ENCODE measurements at places on chromosomes 1 and 21.
A peak's percentile ranks its signal among the peaks of the same experiment; 100 is the strongest.

- peak; percentile 41 for DNase-seq
Observed at GRCh38 chr21:46226920-46227599, 1.5 kb downstream of the LSS start.

DNA sequence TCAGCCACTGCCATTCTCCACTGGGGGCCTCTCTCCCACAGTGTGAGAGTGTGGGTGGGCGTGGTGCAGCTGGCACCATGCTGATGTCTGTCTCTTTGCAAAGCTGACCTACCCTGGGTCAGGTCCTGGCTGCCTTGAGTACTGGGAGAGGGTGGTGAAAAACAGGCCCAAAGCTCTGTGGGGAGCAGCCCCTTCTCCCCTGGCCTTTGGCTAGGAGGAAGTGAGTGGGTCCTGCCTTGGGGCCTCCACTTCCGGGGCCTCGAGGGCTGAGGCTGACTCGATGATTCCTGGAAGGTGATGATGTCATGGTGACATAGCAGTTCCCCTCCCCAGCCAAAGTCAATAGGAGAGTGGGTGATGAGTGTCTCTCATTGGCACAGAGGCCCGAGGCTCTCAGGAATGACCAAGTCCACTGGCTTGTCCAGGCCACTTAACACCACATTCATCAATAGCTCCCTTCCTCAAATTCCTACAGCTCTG is 53.0 kb downstream of the IER5 start:
- no peak for DNase-seq

DNA sequence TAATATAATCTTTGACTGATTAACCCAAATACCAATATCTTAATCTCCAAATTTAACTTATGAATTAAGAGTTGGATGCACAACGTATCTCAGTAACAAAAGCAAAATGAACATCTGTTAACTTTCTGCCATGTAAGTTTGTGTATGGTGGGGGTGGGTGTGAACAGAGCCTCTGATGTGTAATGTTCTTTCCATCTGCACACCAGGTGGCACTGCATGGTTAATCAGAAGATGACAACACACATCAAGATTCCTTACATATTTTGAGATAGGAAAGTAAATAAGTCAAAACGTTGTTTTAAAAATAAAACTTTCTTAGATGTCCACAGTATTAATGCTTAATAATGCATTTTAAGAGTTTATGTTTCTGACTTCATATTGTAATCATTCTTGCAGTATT is 251.9 kb downstream of the DPYD start:
- peak; percentile 41 for DNase-seq

DNA sequence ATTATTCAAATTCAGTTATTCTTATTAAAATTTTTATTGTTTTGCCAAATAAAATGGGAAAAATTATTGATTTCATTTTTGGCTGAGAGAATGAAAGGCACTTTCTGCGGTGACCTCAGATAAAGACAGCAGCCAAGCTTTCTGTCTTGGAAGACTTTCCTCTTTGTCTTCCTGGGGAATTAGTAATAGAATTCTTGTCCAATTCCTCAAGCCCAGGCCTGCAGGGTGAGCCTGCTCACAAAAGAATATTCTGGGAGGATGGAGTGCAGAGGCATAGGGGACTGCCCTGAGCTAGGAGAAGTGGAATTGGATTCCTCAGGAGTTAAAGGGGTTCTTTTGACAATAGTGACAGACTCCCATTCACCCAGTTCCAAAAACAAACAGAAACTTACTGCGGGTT is 614.5 kb upstream of the ADGRL2 start:
- no peak for DNase-seq

DNA sequence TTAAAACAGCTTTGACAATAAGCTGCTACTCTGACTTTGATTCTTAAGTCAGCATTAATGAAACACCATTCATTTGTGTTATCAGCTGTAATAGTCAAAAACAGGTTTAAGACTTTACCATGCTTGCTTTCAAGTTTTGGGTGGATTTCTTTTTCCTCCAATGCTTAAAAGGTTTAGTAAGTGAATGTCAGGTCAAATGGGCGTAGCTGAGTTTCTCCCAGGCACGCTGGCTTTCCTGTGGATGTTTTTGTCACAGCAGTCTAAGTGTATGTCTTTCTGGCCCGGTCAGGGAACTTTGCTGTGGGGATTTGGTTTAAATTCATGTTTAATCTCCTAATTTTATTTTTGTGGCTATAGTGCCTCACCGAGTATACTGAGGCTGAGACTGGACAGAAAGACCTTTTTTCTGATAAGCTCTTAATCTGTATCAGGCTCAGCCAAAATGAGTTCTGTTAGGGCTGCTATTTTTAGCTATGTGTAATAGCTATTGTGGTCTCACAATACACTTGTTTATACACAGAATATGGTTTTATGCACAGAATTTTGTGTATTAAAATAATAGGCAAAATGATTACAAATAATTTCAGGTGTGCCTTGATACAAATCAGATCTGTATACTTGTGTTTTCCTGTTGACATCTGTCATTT is 292.8 kb downstream of the DISC1 start:
- DNase-seq = no peak

- DNase-seq = no peak
Observed at GRCh38 chr1:245999697-246000637, 507.1 kb downstream of the SMYD3 start.

GRCh38 chr1:156496211-156496761 is 4.3 kb downstream of the MEF2D start:
- DNase-seq = no peak

DNA sequence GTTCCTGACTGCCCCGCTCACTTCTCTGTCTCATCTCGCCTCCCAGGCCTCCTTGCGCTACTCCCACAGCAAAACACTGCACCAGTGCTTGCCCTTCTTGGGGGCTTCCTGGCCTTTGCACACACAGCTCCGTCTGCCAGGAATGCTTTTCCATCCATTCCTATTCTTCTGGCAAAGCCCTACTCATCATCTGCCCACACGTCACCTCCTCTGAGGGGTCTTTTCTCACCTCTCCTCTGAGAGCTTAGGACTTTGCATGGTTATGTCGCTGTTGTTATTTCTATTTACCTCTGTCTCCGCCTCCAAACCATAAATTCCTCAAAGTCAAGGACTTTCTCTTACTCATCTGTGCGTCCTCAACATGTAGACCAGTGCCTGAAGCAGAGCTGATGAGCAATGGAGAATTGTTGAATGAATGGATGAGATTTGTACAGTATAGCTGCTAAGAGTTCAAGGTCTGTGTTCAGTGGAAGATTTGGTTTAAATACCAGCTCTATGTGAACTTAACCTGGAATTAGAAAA is 26.4 kb upstream of the BTG2 start:
- no peak for DNase-seq

DNA sequence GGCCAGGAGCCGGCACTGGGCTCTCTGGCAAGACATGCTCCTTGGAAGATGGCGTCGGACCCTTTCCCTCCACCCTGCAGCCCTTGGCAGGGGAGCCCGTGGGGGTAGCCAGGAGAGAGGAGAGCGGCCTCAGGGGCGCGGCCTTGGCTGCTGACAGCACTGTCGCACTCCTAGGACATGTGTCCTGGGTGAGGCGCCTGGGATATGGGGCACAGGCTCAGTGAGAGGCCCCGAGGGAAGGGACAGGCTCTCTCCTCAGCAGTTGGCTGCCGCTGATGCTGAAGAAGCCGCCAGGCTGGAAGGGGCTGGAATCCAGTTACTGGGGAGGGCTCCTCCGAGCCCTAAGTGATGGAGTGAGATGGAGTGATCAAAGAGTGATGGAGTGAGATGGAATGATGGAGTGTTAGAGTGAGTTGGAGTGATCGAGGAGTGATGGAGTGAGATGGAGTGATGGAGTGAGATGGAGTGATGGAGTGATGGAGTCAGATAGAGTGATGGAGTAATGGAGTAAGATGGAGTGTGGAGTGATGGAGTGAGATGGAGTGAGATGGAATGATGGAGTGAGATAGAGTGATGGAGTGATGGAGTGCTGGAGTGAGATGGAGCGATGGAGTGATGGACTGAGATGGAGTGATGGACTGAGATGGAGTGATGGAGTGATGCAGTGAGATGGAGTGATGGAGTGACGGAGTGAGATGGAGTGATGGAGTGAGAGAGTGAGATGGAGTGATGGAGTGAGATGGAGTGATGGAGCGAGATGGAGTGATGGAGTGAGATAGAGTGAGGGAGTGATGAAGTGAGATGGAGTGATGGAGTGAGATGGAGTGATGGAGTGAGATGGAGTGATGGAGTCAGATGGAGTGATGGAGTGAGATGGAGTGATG is 27.6 kb upstream of the PKP1 start:
- no peak for DNase-seq

- DNase-seq = no peak
Observed at GRCh38 chr1:107139833-107140702, 771 bp upstream of the NTNG1 start.

DNA sequence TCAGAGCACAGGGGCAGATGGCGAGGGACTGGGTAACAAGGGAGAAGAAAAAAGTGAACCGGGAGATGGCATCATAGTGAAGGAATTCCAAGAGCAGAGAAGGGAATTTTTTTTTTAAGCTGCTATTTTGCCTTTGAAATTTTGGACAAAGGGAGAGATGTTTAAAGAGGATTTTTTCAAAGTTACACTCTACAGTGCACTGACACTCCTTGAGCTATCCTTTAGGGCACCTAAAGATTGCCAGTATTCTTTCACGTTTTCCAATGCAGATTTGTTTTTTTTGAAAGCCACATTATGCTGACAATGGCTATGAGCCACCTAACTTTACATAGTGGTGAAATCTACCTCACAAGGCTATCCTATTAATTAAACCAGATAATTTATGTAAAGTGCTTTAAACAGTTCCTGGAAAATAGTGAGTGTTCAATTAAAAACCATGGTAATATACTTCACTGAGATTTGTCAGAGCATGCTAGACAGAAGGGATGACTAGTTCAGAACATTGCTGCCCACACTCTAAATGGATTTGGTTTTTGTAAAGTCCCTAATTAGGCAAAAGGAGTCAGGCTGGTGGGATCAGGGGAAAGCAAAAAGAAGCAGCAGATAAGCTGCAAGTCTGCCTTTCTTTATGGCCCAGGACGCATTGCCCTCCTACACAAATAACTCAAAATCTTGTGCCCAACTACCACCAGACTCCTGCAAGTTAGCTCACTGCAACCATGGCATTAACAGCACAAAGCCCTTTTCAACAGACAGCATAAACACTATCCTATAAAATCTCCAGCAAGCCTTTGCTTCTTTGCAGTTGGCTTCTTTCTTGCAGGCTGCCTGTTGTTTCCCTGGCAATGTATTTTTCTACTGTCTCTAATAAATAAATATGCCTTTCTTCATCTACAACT is 53.9 kb downstream of the PRDX6 start:
- no peak for DNase-seq

DNA sequence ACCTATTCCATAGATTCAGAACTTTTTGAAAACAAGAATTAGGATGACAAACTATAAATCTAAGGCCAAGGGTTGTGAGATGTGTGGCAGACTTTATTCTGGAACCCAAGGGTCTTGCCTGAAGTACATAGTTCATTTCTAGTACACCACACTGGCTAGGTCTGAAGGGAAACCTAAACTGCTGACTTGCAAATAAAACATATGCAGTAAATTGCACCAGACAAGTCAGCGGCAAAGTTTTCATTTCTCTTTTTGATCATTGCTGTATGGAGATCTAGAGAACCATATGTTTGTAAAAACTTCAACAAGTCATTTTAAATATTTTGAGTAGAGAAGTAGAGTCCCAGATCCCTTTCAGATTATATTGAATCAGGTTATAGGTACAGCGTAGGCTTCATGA is 43.9 kb downstream of the TNFSF4 start:
- no peak for DNase-seq

DNA sequence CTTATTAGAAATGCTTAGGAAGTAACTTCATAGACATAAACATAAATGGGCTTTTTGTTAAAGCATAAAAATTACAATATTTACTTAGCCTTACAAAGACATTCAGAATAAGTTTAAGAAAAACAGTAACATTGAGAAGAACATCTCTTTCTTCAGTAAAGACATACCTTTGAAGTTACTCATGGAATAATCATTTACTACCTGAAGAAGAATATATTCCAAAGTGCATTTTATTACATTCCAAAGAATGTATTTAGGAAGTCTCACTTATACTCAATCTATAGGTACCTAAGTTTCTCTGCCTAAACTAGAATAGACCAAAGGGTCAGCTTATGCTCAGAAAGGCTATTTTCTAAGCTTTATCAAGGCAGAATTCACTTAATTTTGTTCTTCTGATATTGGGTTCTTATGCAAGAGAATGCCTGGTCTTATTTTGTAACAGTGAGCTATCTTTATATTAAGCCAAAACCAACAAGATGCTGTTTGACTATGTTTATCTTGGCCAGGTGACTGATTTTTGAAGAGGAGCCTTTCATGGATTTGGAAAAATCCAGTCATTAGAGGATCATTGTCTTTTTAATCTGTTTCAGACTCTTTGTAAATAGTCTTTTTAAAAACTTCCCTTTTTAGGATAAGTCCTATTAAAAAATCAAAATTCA is 110.1 kb downstream of the OLFML2B start:
- DNase-seq = no peak

GRCh38 chr1:215590779-215591491 is 23.8 kb downstream of the KCTD3 start:
- DNase-seq = no peak

DNA sequence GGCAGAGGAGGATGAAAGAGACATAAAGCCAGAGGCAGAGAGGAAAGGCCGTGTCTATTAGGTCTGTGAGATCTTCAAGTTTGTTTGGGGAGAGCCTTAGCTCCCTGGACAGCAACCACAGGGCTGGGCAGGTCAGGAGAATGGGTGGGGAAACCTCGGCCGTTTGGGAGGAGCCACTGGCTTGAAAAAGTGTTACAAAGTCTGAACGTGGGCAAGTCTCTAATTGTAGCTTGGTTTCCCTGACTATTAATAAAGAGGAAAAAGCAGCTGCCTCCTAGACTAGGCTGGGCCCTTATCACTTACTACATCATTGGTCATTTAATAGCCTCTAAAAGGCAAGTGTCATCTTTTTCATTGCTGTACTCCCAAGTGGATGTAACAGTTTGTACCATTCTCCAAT is at the start of gene CCDC17:
Gene CCDC17 (minus strand): TSS at position 83 of the 400 bp plus-strand sequence. CDS start 145 bp downstream, outside the sequence.
- DNase-seq = no peak

GRCh38 chr1:181898773-181899172 is 162.7 kb downstream of the ZNF648 start:
- DNase-seq = no peak

DNA sequence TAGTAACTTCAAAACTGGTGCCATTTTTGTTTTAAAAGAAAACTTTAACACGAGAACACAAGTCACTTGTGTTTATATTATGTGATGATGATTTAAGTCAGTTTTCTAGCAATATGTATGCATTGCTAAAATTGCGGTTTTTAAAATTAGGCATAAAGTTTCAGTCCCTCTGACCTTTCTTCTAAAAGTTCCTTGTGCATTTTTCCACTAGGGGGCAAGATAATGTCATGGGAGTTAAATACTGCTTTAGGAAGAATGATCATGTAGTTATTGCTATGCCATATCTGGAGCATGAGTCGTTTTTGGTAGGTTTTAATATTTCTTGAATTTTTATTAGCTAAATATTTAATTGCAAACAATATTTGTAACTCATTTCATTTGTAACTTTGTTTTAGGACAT is 10.7 kb downstream of the CDC7 start:
- DNase-seq = peak; percentile 23
